ENCODE measurements at places on chromosomes 1 and 21. TPM values are rescaled to one million over a fixed set of nuclear protein-coding genes. Genes with fewer than 3 reads are reported as not detected.

Gene RIIAD1
- not detected for total RNA-seq

- DNase-seq: no peak
Measured at GRCh38 chr1:190935925-190936324, 458.3 kb upstream of the BRINP3 start.

- no peak for DNase-seq
Measured at GRCh38 chr1:6303397-6304012, 42.6 kb upstream of the GPR153 start.

- DNase-seq: no peak
Measured at GRCh38 chr21:41442481-41443186, 16.6 kb downstream of the MX1 start.

DNA sequence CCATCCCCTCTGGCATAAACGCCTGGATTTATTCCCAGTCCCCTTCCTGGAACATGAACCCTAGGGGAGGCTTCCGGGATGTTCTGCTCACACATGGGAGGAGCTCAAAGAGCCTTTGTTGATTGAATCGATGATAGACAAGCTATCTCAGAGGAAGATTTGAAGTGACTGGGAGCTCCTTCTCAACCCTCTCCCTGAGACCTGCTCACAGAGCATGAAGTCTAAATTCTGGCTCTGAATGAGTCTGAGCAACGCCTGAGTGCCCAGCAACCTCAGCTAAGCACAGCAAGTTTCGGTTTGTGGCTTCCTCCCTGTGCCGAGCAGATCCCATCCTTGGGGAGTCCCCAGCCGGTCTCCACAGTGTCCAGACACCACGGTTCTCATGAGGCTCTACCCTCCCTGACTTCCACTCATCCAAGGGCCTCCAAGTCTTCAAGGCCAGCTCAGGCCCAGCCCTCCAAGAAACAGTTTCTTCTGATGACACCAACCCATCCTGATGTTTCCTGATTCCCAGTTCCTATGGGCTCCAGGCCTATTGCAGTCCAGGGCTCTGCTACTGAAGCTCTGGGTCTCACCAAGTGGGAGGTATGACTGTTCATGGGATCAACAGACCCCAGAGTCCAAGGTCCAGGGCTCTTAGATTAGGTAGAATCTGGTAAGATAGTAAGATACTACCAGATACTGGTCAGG lies 190.8 kb downstream of the DYRK1A start:
- no peak for DNase-seq
